ENCODE measurements at places on chromosomes 11 and 22. TPM values are rescaled to one million over a fixed set of nuclear protein-coding genes. Genes with fewer than 3 reads are reported as not detected.

HEPACAM gene
- not detected for total RNA-seq

APOL5 gene
- not detected for total RNA-seq

LZTR1 gene
- 76.4 TPM for total RNA-seq

MUC6 gene
- total RNA-seq, result not detected

Data from activated CD4-positive, alpha-beta T cell treated with anti-CD3 and anti-CD28 coated beads, Interleukin-2, amount 10 ng/mL, durations not matched to agents 24 days and 14 days (primary cell).